ENCODE measurements at places on chromosomes 7 and 10.

GRCh38 chr7:74115326-74115725 lies 31.7 kb downstream of the LIMK1 start:
- no peak for DNase-seq

DNA sequence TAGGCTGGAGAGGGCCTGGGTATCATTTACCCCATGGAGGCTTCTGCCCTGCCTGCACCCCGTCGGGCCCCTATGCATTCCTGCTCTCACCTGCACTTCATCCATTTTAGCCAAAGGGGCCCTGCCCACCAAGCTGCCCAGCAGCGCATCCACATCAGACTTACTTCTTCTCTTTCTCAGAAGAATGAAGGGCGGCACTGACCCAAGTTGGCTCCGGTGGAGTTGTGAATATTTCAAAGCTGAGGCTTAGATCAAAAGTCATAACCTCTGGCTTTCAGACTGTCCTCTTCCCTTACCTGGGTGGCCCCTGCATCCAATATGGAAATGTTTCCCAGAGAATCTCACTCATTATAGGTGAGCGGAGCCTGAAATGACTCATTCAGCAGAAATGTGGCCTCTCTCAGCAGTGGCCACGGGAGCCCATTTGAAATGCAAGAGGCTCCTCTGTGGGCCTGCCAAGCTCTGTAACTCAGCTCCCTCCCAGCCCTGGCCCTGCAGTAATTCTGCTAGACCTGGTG lies 117.6 kb upstream of the TCF7L2 start:
- no peak for DNase-seq

- no peak for DNase-seq
These were observed 25.8 kb upstream of the SH2B2 start for GRCh38 chr7:102260856-102261255.

DNA sequence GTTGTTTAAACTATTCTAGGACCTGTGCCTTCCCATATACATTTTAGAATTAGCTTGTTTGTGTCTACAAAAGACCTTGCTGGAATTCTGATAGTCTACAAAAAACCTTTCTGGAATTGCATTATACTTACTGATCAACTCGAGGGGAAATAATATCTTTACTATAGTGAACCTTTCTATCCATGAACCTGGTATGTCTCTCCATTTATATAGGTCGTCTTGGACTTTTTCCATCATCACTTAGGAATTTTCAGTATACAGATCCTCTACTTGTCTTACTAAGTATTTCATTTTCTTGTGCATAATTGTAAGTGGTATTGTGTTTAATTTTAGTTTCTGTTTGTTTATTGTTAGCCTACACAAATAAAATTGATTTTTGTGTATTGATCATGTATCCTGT lies 101.1 kb downstream of the WDFY4 start:
- no peak for DNase-seq

- DNase-seq = peak; percentile 22
These were observed 2.0 kb upstream of the TM9SF3 start for GRCh38 chr10:96588616-96589419.

GRCh38 chr7:139321071-139321745 lies 19.9 kb upstream of the FMC1 start:
- DNase-seq = no peak

- DNase-seq = no peak
These were observed 170.7 kb downstream of the EXOC4 start for GRCh38 chr7:133423618-133424017.

DNA sequence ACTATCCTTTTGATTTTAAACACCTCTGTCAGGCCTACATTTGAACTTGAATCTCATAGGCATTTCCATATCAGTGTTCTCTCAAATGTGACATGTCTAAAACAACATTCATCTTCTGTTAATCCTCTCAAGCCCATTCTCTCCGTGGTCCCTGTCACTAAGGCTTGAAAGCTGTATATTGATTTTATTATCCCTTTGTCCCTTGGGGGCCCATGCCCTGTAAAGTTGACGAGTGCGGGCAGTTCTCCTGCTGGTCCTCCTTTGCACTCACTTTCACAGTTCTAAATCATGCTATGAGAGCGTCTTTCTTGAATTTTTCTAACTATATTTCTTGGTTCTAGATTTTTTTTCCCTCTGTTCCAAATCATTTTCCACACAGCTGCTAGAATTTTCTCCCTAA lies 27.3 kb downstream of the GALNT11 start:
- DNase-seq = no peak

DNA sequence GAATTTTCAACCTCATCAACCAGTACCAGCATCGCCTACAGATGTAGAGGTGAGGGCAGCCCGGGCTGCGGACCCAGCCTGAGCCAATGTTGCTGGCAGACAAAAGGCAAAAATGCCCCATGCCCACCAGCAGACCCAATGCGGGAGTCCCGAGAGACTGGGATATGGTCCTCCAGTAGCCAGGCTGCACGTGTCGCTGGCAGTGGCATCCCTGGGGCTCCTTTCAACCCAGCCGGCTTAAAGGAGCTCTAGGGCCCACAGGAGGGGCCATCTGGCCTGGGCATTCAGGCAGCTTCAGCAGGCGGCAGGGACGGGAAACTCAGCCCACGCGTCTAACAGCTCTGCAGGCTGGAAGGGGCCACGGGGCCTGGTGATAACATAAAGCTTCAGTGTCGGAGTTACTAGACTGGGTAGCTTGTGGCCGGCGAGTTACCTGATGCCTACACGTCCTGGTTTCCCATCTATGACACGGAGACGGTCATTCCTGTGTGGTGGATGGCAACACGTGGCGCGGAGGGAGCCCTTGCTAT lies 70.7 kb downstream of the PROSER2 start:
- no peak for DNase-seq

DNA sequence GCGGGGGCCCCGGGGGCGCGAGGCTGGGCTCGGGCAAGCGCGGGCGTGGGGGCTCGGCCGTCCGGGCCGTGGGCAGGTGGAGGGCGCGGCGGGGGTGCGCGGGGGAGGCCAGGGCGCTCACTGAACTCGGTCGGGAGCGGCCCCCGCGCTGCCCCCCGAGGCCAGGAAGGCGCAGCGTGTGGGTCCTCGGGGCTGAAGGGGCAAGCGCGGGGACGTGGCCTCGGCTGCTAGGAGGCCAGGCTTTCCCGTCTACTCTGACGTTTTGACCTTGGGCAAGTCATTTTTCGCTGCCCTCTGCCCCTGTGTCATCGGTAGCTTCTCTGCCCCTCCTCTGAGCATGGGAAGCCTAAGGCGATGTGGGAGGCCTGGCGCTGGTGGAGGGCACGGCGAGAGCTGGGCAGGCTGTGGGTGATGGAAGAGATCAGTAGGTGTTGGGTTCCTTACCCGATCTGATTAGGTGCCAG lies 441 bp downstream of the FBH1 start:
- DNase-seq = peak; percentile 15

DNA sequence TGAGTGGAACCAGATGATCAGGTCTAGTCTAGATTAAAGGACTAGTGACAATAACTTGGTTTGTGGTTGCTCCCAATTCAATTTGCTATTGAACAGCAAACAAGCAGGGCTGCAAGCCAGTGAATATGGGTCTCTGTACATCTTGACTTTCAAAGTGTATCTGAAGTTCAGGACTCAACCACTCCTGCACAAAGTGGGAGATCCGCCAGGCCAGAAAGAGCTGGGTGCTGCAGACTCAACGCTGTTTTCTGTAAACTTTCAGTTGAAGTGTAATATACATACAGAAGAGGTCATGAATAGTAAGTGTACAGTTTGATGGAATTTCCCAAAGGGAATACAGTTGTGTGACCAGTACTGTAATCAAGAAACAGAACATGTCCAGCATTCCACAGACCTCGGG lies 416.6 kb downstream of the RPS24 start:
- DNase-seq = no peak

- no peak for DNase-seq
These were observed 5.8 kb downstream of the C7orf57 start for GRCh38 chr7:48040944-48041652.

DNA sequence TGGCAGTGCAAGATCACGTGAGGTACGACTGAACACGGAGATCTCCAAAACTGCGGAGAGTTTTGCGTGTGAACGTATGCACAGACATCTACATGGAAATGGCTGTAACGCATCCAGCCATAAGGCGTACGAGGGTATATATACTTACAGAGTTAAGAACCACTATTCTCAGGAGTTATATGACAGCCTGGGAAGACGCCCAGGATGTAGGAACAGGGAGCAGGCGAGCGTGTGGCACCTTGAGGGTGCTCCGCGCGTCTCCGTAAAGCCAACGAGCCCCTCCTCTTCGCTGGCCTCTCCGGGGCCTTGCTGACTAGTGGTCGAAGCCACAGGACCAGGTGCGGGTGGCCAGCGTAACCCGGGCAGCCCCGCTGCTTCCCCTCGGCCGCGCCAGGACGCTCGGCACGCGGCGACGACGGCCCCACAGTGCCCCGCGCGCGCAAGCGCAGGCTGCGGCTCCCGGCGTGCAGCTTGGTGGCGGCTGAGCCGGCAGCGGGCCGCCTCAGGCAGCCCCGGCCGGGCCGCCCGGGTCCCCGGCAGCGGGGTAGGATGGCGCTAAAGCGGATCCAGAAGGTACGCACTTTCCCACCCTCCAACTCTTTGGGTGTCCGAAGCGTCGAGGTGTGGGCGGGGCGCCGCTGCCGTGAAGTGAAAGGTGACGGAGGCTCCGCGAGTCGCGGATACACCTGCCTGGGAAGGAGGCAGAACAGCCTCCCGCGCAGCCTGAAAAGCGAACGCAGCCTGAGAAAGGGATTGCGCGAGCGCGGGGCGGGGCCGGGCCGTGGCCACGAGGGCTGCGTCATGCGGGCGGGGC lies at the start of gene UBE2D4:
Gene UBE2D4, plus strand, starts transcription at position 453 of the 814 bp plus-strand sequence. Its CDS starts 97 bp downstream, at position 550.
- DNase-seq = peak; percentile 86

GRCh38 chr7:108102671-108103312 lies 27.4 kb downstream of the LAMB4 start:
- no peak for DNase-seq

- no peak for DNase-seq
These were observed 211.2 kb downstream of the CCDC3 start for GRCh38 chr10:12790270-12790669.

DNA sequence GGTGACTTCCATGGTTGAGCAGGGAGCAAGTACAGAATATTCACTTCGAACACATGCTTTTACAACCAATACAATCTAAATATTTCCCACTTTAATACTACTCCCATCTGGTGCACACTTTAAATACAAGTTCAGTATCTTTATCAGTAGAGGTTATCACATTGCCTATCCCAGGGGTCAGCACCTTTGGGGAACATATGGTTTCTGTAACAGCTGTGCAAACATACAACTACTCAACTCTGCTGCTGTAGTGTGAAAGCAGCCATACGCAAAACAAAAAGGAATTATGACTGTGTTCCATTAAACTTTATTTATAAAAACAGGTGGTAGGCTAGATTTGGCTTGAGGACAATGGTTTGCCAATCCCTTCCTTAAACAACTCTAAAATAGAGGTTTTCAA lies 157.5 kb downstream of the XPNPEP1 start:
- DNase-seq = no peak

- no peak for DNase-seq
These were observed 11.7 kb upstream of the MKI67 start for GRCh38 chr10:128137877-128138276.

- DNase-seq = no peak
These were observed 14.3 kb downstream of the GHRHR start for GRCh38 chr7:30977896-30978564.

DNA sequence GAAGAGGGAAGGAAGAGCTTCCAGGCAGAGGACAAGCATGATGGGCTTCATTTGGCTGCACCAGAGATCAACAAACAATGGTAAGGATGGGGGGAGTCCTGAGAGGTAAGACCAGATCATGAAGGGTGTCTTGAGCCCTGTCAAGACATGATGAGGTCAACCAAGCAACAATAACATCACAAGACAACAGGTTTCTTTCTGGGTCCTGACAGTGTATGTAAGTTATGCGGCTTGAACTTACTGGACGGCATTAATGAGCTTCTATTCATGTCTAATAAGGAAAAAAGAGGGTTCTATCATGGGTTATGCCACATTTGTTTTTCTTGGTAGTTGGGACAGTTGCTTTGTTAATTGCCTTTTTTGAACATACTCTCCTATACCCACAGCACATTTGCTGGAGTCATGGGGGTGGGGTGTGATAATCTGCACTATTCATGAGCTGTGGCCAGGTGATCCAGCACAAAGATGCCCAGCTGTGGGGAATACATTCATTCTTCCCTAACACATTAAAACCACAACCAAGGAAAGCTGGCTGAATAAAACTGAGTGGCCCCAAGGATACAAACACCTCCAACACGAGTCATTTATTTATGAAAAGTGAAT lies 168.8 kb upstream of the KLF14 start:
- DNase-seq = no peak

DNA sequence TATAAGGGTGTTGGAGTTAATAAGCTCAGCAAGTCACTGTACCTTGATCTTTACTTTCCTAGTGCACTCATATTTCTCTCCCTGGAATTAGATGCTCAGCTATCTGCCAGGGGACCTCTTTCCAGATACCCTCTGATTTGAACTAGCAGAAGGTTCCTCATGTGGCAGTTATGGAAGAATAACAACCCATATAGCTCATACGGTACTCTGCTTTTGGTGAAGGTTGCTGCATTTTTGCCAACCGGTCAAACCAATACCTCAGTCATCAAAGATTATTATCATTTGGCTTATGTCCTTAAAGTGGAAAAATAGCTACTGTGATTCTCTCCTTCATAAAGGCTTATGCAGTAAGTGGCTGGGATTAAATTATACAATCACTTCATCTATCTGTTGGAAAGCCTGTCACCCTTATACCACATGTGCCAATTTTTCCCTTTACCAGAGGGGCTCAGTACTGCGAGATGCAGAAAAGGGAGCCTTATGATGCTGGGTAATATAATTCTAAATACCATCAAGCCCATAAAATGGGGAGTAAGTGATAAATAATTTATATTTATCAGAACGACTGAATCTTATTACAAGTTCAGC lies 43.4 kb upstream of the PTER start:
- DNase-seq = no peak

GRCh38 chr7:106039486-106040060 lies 72.5 kb downstream of the SYPL1 start:
- no peak for DNase-seq

- DNase-seq = no peak
These were observed 2.0 kb downstream of the ELN start for GRCh38 chr7:74029991-74030415.
